WTC11 (cell line): ENCODE measurements at places on chromosomes 5 and 9.
A peak's percentile ranks its signal among the peaks of the same experiment; 100 is the strongest.

GRCh38 chr9:89154218-89154617 lies 24.4 kb downstream of the SHC3 start:
- H3K4me3 ChIP-seq = no peak overlapping the region
- H3K27me3 ChIP-seq = no peaks in the 10 kb centered on the region
- no peaks in the 10 kb centered on the region for H3K36me3 ChIP-seq
- no peaks in the 10 kb centered on the region for H3K4me1 ChIP-seq
- no peak for DNase-seq

- peak overlapping the region; percentile 88 for H3K4me3 ChIP-seq
- peak overlapping the region; percentile 86 for H3K27ac ChIP-seq
- peaks cover 13% of the 10 kb centered on the region for H3K36me3 ChIP-seq
- peak; percentile 58 for DNase-seq
Measured at GRCh38 chr5:177368869-177369644, 11.3 kb downstream of the RGS14 start.

DNA sequence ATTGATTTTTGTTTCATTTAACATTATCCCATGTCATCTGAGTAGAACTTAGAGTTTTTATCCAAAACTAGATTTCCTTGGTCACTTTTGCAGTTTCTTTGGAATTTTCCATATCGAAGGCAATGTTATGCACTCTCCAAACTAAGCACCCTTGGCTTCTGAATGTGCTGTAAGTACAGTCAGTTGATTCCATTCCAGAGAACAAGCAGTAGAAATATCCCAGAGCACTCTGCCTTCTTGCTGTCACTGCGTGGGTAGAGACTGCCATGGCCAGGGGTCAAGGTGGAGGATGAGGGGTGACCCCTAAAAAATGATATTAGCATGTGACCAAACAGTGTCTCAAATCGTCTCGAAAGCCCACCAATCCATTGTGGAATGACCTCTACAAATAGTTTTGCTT lies 36.2 kb downstream of the PIP5K1B start:
- no peak for DNase-seq
- no peak overlapping the region for H3K4me3 ChIP-seq
- no peak overlapping the region for H3K27ac ChIP-seq
- H3K4me1 ChIP-seq = peaks cover 24% of the 10 kb centered on the region
- no peaks in the 10 kb centered on the region for H3K27me3 ChIP-seq

- DNase-seq = no peak
- H3K4me3 ChIP-seq = no peak overlapping the region
- H3K27ac ChIP-seq = no peak overlapping the region
- peaks cover 3% of the 10 kb centered on the region for H3K27me3 ChIP-seq
- H3K36me3 ChIP-seq = peaks cover 7% of the 10 kb centered on the region; the same call in 1 of the 2 replicates
- H3K4me1 ChIP-seq = peaks cover 14% of the 10 kb centered on the region
Measured at GRCh38 chr5:152004095-152004494, 79.4 kb upstream of the GLRA1 start.

DNA sequence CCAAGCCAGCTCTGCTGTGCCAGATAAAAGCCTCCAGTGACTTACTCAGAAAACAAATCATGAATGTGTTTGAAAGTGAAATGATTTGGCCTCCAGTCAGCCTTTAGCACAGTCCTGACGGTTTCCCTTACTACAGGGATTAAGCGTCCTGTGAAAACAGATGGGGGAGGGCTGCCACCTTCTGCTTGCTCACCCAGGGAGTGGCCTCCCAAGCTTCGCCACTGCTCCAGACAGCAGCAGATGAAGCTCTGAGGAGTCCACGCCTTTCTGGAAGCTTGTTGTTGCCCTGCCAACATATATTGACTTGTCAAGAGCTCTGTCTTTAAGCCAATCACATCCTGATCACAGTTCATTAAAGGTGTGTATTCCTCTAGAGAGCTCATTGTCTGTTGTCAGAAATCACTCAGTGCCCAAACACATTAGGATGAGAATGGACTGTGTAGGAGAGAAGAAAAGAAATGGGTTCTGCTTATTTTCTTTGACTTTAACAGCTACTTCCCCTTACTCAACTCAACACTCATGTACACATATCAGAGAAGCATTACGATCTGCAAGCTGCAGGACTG lies 4.9 kb upstream of the FYB1 start:
- H3K27me3 ChIP-seq = no peaks in the 10 kb centered on the region
- DNase-seq = no peak
- no peak overlapping the region for H3K4me3 ChIP-seq
- H3K27ac ChIP-seq = no peak overlapping the region
- H3K4me1 ChIP-seq = peaks cover 4% of the 10 kb centered on the region

DNA sequence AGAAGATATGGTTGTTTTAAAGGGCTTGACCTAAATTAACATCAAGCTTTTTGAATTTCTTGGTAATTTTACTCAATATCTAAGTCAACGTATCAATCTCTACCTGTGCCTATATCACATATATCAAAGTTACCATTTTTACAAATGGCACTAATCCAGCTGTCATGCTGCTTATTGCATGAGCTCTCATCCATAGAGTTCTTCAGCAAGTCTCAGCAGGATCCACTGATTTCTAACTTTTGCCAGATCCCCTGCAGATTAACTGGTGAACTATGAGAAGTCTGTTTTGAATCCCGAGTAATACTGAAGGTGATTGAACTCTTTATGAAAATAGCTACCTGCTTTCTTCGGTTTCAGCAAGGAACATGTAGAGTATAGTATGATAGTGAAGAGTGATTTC lies 1239.8 kb upstream of the ACO1 start:
- DNase-seq = no peak
- no peaks in the 10 kb centered on the region for H3K36me3 ChIP-seq

DNA sequence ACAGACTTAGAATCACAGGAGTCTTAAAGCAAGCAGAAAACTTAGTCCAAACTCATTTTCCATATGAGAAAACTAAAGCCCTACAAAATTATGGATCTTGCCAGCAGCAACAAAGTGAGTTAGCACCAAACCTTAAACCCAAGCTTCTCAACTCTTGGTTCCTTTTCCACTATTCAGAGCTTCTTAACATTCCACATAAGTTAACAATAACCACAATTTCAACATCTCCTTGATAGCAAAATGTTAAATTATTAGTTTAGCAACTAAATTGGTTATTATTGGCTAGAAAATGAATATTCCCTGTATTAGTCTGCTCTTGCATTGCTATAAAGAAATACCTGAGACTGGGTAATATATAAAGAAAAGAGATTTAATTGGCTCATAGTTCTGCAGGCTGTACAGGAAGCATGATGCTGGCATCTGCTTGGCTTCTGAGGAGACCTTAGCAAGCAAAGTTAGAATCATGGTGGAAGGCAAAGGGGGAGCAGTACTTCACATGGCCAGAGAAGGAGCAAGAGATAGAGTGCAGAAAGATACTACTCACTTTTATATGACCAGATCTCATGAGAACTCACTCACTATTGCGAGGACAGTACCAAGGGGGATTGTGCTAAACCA lies 26.2 kb upstream of the ARSB start:
- H3K4me1 ChIP-seq = no peaks in the 10 kb centered on the region
- no peak for DNase-seq
- no peak overlapping the region for H3K27ac ChIP-seq
- H3K36me3 ChIP-seq = peaks cover 11% of the 10 kb centered on the region

GRCh38 chr5:17080361-17080760 lies 137.1 kb upstream of the BASP1 start:
- H3K27ac ChIP-seq = no peak overlapping the region
- H3K27me3 ChIP-seq = no peaks in the 10 kb centered on the region
- H3K4me1 ChIP-seq = no peaks in the 10 kb centered on the region
- H3K4me3 ChIP-seq = no peak overlapping the region

DNA sequence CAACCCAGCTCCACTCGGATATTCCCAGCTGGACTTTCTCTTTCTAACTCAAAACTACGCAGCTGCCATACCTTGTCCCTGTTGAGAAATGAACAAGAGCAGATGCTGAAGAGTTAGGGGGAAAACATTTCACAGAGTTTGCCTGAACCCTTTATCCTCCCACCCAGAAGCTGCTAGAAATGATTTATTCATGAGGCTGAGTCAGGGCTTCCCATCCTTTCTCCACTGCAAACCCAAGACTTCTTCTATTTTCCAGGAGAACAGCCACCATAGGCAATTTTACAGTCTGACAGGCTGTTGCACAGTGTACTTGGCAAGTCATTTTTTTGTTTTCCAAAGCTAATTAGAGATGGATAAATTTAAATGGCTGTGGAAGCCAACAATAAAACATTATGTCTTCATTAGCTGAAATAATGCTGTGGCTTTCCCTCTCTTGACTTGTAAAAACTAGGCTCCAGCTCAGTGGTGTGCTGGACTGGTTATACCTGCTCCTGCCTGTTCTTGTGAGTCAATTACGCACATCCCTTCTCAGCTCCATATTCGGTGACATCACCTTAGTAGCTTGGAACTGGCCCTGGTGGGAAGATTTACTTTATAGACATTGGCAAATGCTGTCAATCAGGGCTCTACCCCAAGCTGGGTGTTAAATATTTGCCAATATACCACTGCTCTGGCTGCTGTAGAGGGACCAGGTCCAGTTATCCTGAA lies 71.9 kb downstream of the KIF4B start:
- no peak for DNase-seq
- H3K4me1 ChIP-seq = peaks cover 16% of the 10 kb centered on the region
- no peaks in the 10 kb centered on the region for H3K36me3 ChIP-seq
- no peaks in the 10 kb centered on the region for H3K27me3 ChIP-seq

DNA sequence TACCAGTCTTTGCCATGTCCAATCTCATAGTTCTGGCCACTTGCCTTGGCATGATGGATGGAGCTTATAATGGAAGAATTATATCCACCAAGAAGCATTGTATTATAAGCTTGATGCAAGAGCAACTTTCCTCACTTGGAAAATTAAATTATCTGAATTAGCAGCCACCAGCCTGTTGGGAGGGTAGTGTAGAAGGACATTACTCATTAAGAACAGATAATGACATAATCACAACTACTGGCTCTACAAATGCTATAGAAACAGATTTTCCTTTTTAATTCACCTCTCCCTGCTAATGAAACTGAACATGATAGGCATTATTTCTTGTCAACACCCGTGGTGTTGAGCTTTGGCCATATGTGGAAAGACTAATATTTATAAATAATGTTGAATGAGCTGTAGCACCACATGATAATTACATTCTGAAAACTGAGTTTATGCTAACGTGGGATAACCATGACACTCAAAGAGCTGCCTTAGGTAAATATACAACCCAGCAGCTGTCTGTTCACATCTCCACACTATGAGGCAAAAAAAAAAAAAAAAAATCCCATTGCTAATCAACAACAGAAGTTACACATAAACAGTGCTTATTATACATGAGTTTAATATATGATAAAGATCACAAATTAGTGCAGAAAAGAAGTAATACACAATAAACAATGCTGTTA lies 48.1 kb upstream of the NR4A3 start:
- no peak overlapping the region for H3K4me3 ChIP-seq
- no peaks in the 10 kb centered on the region for H3K4me1 ChIP-seq
- H3K27ac ChIP-seq = no peak overlapping the region

- no peak overlapping the region for H3K4me3 ChIP-seq
- no peaks in the 10 kb centered on the region for H3K36me3 ChIP-seq
- peaks cover 22% of the 10 kb centered on the region for H3K4me1 ChIP-seq
- DNase-seq = no peak
- no peaks in the 10 kb centered on the region for H3K27me3 ChIP-seq
Measured at GRCh38 chr5:112385969-112386368, 33.1 kb downstream of the EPB41L4A start.

GRCh38 chr5:150256410-150257064 lies 33.0 kb downstream of the CAMK2A start:
- DNase-seq = peak; percentile 74
- no peaks in the 10 kb centered on the region for H3K27me3 ChIP-seq
- H3K4me1 ChIP-seq = peaks cover 5% of the 10 kb centered on the region
- H3K36me3 ChIP-seq = no peaks in the 10 kb centered on the region
